Cardiac fibroblast (primary cell): ENCODE measurements at places on chromosomes 5 and 9.

DNA sequence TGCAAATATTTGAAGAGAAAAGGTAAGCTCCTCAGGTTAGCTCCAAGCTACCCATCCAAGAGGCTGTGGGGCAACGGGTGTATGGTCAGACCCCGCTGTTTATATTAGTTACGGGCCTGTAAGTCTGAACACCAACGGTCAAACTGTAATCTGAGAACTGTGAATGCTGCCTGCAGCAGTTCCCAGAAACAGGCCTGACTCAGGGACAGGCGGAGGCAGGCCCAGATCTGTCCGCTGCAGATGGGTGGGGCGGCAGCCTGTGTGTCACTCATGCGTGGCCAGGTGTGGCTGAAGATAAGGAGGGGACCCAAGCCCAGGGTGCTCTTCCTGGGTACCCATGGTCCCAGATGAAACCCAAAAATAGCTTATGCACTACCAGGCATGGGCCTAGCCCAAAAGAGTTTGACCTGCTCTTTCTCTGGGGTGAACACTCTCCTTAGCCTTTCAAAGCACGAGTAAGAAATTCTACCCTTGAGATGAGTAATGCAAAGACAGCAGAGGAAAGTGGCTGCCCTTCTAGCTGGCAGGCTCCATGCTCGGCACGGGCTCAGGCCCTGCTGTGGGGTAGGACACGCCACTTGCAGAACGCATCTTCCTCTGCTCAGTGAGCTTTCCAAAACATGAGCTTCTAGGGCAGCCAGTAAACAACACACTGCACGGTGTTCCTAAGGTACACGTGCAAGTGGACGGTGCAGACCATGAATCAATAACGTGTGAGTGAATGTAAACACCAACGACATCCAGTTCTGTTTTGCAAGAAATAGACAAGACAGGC lies 9.1 kb downstream of the UBAC1 start:
- no peak for DNase-seq

GRCh38 chr5:175520873-175521272 lies 42.5 kb downstream of the SFXN1 start:
- no peak for DNase-seq

GRCh38 chr5:172571413-172571812 lies 69.7 kb upstream of the NEURL1B start:
- no peak for DNase-seq

- DNase-seq, result no peak
These were observed 38.8 kb downstream of the CMYA5 start for GRCh38 chr5:79728396-79728795.

GRCh38 chr5:74392711-74393351 lies 247.7 kb downstream of the ENC1 start:
- peak; percentile 69 for DNase-seq

DNA sequence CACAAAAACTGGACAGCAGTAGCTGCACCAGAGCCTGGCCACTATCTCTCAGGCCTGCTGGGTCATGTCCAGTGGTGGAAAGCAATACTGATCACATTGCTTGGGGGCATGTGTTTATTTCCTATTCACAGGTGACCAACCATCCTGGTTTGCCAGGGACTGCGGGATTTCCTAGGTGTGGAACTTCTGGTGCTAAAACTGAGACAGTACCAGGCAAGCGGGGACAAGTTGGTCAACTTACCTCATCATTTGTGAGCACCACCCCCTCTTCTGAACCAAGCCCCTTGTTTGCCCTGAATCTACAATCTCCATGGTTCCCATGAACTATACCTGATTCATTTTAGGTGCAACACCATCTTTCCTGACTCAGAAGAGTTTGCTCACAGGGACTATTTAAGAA lies 81.3 kb downstream of the TNC start:
- no peak for DNase-seq

DNA sequence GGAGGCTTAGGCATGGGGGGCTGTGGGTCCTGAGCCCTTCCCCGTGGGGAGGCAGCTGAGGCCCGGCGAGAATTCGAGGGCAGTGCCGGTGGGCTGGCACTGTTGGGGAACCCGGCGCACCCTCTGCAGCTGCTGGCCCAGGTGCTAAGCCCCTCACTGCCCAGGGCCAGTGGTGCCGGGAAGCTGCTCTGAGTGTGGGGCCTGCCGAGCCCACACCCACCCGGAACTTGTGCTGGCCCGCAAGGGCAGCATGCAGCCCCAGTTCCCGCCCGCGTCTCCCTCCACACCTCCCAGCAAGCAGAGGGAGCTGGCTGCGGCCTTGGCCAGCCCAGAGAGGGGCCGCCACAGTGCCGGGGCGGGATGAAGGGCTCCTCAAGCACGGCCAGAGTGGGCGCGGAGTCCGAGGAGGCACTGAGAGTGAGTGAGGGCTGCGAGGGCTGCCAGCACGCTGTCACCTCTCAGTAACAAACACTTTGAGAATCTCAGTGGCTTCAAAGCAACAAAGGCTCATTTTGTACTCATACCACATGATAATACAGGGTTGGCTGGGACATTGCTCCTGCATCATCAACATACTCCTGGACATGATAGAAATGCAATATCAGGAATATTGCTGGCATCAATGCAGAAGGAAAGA lies 265.7 kb upstream of the ANKRD55 start:
- no peak for DNase-seq
